ENCODE measurements at places on chromosomes 5 and 9. TPM values are rescaled to one million over a fixed set of nuclear protein-coding genes. Genes with fewer than 3 reads are reported as not detected.
A peak's percentile ranks its signal among the peaks of the same experiment; 100 is the strongest.

FOXD4L4 gene
- 0.31 TPM for total RNA-seq

FAM153A gene
- total RNA-seq, result 13.4 TPM

PCDHAC2 gene
- total RNA-seq, result 3.6 TPM

- DNase-seq, result no peak
These were observed 32.1 kb downstream of the GRIN3A start for GRCh38 chr9:101706261-101706798.

DNA sequence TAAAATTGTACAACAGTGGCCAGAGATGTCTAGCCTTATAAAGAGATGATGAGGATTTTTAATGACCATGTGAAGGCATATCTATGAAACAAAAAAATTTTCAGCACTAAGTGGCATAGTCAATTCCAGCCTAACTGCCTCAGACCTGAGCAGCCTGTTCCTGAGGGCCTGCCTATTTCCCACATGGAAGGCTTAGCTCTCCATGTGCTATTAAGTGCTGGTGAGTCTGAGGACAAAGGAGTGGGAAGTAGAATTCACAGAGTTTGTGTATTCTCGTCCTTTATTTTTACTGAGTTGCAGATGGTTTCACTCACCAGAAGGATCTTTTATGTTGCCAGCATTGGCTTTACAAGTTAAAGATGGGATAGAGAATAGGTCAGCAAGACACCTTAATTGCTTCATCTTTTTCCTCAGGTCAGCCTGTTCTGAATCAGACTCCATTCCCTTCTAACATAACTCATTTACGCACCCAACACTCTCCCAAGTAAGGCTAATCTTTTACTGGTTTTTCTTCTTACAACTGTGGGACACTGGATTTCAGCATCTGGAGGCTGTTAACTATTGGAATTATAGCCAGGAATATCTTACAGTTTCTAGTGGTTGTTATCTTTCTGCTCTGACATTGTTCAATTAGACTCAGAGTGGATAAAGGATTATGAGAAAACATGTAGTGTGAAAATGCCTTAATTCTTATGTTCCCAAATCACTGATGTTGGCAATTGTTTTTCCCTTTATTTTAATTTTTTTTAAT is 76.8 kb downstream of the ISOC1 start:
- DNase-seq, result no peak

DNA sequence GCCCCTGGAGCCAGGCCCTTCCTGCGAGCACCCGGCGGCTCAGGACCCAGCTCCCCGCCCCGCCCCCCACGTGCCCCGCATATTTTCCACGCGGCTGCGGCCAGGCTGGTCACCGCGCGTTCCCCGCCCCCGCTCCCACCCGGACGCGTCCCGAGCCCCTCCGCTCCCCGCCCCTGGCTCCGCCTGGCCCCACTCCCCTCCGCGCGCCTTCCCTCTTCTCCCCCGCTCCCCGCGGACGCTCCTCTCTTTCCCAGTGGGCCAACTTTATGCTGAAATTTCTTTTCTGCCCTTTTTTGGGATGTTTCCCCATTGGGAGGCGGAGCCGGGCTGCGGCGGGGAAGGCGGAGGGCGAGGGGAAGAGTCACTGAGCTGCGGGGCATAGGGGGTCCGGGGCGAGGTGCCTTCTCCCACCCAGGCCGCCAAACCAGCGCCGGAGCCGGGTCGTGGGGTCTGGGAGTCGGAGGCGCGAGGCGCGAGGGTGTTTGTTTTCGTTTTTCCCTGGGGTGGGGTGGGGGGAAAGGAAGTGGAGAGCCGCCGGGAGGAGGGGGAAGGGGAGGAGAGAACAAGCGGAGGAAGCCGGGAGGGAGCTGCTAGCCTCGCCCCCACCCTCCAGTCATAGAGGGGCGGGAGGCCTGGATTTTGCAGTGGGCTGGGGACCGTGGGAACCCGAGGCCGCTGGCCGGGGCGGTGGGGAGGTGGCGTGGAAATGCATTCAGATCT is 1.0 kb upstream of the TPM2 start:
- DNase-seq, result peak; percentile 69

- no peak for DNase-seq
These were observed 36.4 kb upstream of the CPEB4 start for GRCh38 chr5:173851595-173852243.

DNA sequence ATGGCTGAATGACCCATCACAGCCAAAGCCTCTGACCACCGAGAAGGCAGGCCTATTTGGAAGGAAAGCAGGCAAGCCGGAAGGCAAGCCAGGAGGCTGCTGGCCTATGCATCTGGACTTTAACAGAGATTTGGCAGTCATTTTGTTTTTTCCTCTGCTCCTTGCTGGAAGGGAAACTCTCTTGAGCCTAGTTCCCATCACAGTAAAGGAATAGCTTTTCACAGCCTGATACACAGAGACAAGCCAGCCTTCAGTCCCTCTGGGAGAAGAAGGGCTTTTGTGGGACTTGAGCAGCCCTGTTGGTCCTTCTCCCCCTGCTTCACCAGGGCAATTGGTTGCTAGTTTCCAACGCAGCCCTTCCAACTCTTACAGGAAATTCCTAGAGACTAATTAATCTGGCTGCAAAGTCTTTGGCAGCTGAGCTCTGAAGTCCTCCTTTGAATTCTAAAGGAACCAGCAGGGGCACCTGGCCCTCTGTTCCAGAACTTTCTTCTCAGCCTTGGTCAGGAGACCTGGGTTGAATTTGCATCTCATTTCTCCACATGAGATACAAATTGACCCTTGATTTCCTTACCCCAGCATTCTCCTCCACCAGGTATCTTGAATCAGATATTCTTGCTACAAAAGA is 157.3 kb upstream of the EPB41L4A start:
- DNase-seq, result peak; percentile 28

DNA sequence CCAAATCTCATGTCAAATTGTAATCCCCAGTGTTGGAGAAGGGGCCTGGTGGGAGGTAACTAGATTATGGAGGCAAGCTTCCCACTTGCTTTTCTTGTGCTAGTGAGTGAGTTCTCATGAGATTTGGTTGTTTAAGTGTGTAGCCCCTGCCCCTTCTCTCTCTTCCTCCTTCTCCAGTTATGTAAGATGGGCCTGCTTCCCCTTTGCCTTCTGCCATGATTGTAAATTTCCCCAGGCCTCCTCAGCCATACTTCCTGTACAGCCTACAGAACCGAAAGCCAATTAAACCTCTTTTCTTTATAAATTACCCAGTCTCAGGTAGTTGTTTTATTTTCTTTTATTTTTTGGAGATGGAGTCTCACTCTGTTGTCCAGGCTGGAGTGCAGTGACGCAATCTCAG is 18.2 kb upstream of the TXNDC8 start:
- DNase-seq, result no peak

DNA sequence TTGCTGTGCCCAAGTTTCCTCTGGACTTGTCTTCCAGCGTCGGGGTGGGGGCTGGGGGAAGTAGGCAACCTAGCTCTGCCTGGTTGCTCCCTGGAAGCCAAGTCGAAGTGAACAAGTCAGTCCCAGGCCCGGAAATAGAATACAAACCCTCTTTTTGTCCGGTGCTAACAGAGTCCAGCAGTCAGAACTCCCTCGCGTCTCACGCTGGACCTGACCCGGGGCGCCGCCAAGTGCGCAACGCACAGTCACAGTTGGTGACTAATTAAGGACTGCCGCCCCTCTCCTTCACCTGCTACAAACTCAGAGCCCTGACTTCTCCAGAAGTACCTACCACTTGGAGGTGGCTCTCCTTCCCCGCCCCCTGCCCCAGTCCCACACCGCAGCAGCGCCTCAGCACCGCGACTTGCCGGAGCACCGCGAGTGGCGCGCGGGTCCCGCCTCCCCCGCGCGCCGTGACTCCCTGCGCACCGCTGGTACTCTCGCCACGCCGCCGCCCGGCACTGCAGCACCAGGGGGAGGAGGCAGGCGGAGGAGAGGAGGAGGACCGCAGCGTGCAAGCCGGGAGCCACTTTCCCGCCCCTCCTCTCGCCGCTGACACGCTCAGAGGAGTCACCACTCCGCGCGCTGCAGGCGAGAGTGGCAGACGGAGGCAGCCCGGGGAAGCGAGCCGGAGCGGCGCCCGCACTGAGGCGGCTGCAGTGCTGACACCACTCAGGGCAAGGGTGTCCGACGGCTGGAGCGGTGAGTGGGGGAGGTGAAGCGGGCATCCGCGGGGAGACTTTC is at the start of gene SV2C:
SV2C (plus strand) TSS at position 612 of the 783 bp plus-strand sequence. CDS start 48,368 bp downstream, outside the sequence.
- DNase-seq, result peak; percentile 57

GRCh38 chr9:7095058-7095457 is 337.3 kb downstream of the KDM4C start:
- DNase-seq, result no peak

- DNase-seq, result peak; percentile 68
These were observed 42.8 kb downstream of the NFIB start for GRCh38 chr9:14271093-14271673.

DNA sequence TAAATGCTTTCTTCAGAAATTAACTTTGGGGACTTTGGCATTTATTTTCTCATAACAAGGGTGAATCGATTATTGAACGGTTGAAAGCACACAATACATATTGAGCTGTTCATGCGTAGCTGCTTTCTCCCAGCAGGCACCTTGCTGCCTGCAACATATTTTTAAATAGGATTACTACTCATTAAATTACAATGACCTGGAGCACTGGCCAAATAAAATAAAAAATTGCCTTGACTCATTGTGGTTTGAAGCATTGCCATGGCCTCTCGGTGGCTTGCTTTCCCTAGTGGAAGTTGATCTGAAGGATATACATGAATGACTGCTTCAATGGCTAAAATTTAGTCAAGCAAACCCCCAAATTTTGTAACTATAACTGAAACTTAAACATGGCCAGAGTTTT is 181.6 kb upstream of the NUDT12 start:
- DNase-seq, result no peak

DNA sequence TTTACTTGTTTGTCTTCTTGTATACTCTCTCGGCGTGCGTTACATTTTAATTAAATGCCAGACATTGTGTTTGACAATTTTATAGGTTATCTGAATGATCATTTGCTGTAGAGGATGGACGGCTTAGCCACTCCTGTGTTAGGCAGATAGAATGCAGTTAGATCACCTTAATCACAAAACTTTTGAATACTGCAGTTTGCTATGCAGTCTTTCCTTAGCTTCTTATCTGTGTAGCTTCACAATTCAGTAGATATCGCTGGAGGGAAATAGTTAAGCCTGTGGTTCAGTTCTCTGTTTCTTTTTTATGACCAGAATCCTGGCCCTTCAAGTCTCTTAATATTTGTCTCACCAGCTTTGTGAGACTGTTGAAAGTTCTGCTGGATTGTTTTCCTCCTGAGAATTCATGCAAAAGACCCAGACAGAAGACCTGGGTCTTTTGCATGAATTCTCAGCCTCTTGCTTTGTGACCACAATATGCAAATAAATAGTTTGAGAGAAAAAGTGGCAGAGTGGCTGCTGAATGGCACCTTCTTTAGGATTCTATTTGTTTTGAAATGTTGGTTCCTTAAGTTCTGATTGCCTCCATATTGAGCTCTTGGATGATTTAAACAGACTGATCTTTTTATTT is 40.2 kb downstream of the RASA1 start:
- no peak for DNase-seq

DNA sequence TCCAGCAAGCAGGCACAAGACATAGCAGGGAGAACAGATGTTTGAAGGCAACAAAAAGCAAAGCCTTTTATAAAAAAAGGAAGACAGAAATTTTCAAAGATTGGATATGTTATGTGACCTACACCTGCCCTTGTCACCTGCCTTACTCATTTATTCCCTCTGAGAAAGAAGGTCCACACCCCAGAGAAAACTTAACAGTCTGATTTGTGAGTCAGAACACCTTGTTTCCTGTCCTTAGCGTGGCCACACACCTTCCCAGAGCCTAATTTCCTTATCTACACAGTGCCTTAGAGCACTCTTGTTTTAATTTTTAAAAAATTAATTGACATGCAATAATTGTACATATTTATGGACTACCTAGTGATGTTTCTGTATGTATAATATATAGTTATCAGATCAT is 419.0 kb upstream of the DAB2 start:
- DNase-seq, result no peak

DNA sequence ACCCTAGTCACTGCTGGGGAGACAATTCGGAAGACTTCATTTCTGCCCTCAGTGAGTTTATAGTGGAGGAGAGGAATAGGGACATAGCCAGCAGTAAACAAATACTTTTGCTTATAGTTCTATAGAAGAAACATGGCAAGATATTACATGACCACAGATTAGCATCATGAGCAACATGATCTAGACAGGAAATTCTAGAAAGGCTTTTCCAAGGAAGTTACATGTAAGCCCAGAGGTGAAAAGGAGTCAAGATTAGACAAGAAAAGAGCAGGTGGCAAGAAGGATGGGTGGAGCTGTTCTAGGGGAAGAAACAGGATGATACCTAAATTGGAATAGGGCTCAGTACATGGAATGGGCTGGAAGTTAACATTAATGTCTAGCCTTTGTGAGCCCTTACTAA is 82.8 kb upstream of the MYO10 start:
- no peak for DNase-seq

DNA sequence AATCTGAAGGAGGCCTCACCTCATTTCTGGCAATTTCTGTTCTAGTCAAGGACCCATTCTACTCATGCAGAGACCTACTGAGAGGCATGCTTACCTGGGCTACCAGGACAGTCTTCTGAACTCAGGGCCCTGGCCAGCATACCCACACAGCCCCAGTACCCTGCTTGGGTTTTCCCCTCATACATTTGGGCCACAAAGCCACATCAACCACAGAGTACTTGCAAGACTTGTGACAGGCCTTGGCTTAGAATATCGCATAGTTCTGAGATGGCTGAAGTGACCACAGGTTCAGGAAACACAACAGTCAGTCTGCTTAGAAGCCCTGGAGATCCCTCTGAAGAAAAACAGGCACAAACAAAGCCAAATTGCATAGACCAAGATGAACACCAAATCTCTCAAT is 758.8 kb upstream of the CDH9 start:
- no peak for DNase-seq

DNA sequence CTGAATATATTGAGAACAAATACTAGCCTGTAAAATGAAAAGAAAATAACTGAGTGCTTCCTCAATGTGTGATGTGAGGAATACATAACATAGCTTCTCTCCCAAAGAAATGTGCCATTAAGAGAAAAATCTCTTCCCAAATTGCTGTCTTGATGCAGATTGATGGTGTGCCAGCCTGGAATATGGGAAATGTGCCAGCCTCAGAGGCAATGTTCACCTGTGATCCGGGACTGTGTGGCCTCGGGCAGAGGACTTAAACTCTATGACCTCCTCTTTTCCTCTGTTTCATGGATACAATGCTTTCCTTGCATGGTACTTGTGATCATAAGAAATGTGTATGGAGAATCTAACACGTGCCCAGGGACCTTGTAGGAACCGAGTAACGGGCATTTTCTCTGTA is 370.9 kb downstream of the DIRAS2 start:
- no peak for DNase-seq

GRCh38 chr9:14706530-14707140 is 13.4 kb upstream of the ZDHHC21 start:
- DNase-seq, result no peak

DNA sequence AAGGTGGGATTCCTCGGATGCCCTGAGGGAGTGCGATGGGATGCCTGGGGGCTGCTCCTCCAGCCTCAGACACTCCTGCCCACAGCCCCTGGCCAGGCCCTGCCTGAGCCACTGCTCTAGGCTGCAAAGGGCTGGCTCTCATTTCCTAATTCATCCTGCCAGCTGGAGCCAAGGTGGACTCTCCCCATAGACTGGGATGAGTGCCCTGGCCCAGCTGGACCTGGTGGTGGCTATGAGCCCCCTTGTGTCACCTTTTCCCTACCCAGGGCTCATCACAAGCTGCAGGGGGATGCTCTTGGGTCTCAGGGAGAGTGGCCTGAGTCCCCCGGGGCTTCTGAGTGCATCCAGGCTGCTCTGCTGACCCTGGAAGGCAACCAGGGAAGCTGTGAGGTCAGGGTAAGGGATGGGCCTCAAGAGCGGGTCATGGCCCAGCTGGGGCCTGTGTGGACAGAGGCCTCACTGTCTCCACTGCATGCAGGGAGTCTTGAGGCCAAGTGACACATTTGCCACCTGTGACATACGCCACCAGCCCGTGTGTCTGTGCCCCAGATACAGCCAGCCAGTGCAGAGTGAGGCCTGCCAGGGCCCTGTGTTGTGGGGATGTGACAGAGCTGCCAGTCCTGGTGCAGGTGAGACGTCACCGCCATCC is 102.7 kb upstream of the IER5L start:
- peak; percentile 71 for DNase-seq
